T-helper 22 cell (primary cell): ENCODE measurements at places on chromosomes 2 and 18.

DNA sequence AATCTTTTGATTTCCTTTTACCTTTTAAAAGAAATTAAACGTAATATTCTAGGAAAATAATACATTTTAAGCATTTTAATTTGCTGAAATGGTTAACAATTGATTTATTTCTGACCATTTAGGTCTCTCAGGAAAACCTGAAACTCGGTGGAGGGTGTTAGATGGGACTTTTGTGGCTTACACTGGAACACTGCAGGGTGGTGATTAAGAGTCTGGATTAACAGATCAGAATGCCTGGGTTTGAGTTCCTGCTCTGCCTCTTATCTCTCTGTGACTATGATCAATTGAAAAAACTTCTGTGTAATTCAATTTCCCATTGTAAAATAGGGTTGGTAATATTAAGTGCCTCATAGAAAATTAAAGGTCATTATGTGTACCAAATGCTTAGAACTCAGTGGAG lies 168.7 kb downstream of the UBE2E3 start:
- DNase-seq = no peak

DNA sequence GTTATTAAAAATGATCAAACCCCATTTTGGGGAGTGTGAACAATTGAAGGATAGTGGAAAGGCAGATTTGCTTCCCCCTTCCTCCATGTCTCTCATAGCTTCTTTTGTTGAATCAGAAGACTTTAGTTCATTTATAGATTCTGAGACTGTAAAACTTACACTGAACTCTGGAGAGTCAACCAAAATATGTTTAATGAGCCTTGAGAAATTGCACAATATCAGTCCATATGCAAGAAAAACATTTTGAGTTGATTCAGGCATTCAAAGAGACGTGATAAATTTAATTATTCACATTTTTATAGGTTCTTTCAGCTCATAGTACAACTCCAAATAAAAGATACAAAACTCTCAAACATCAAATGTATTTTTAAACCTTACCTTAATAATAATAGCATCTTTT lies 354.4 kb upstream of the SPRED2 start:
- DNase-seq = no peak

DNA sequence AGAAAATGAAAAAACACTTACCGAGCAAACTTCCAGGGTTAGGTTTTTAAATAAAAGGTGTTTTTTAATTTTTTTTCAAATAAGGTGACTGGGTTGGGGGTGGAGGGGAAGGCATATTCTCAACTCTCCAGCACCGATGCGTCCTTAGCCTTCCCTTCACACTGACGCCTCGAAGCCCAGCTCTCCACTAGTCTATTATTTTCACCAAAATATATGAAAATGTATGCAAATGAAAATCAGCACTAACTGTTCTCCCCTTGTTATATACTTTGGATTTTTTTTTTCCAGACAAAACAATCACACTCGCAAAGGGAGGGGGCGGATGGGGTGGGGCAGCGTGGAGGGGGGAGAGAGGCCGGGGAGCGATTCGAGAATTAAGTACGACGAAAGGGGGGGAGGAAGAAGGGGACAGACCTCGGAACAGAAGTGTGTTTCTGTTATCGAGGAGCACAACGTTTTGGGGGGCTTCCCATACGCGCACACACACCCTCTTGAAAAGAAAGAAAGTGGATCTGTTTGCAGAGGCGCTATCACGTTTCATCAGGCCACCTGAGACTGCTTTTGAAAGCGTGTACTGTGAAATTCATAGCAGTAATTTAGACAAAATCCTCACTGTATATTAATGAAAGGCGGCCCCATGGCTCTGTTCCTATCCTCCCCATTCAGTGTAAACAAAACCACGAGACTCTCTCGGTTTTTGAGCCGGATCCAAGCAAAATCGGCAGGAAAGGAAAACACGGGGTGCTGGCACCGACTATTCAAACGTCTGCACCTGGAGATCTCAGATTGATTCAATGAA lies 2.4 kb upstream of the POU3F3 start:
- no peak for DNase-seq

DNA sequence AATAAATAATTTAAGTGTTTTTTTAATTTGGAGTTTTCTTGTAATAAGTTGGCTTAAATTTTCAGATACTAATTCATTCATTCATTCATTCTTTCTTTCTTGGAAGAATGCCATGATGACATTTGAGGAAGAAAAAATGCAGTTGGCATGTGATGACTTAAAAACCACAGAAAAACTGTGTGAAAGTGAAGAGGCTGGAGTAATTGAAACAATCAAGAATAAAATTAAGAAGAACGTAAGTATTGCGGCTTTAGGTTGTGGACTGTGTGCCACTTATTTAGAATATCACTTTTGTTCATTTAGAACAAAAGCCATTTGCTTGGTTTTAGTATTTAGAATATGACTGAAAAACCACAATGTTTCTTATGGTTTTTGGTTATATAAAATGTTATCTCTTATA lies 51.4 kb downstream of the TTC39C start:
- no peak for DNase-seq

- no peak for DNase-seq
These were observed 108.9 kb upstream of the ITGA4 start for GRCh38 chr2:181348107-181348837.

DNA sequence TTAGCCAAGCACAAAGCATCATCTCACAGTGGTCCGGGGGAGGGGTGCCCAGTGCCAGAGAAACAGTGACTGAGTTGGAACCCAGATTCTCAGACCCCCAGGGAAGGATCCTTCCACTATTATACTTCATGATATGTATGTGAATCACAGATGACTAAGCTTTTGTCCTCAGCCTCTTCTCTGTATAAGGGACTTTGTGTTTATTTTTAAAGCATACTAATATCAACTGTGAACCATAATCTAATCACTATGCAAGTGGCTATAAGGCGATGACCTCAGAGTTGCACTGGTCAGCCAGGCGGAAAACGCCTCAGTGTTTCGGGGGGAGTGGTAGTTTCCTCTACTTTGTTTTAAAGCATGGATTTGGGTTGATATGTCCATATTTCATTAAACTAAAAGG lies 160.4 kb upstream of the TMEM200C start:
- DNase-seq = no peak

DNA sequence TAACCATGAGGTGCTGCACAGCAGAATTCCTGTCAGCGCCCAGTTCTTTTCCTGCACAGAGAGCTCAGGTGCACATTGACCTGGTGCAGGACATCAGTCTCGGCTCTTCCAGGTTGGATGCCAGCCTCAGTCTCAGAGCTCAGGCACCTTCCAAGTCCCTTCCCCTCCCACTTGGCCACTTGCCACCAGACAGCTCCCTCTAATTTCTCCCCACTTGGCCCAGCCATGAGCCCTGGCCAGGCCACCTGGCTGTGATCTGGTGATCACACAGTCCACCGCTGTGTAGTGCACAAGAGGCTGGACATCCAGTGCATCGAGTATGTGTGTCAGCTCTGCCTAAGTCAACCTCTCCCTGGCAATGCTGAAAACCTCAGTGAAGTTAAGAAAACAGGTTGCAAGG lies 336.6 kb upstream of the MYT1L start:
- no peak for DNase-seq

DNA sequence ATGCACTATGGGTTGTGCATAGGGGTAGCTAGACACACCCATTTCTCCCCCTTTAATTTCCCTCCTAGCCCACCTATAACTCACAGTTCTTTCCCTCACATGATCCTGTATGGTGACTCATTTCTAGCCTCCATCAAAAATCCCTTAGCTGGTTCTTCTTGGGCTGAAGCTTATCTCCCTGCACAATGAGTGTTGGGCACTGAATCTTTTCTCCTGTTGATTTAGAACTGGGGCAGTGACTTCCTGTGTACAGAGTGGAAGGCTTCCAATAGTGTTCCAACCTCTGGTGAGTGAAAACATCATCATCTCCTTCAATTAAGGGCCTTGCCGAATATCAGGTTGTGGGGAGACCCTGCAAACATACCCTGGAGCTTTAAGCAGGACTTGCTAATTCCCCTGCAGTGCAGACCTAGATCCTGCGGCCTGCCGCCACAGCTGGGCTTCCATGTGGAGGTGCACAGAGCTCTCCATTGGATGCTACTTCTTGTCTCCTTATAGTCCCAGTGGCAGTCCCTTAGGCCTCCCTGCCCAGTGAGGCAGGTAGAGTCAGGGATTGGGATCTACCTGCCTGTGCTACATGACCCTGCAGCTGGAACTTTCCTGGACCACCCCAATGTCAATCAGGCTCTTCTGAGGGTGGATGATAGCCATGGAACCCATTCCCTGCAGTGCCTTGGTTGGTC lies 121.8 kb downstream of the PLB1 start:
- DNase-seq = no peak

- DNase-seq = no peak
These were observed 40.1 kb upstream of the GALR1 start for GRCh38 chr18:77209587-77209986.

DNA sequence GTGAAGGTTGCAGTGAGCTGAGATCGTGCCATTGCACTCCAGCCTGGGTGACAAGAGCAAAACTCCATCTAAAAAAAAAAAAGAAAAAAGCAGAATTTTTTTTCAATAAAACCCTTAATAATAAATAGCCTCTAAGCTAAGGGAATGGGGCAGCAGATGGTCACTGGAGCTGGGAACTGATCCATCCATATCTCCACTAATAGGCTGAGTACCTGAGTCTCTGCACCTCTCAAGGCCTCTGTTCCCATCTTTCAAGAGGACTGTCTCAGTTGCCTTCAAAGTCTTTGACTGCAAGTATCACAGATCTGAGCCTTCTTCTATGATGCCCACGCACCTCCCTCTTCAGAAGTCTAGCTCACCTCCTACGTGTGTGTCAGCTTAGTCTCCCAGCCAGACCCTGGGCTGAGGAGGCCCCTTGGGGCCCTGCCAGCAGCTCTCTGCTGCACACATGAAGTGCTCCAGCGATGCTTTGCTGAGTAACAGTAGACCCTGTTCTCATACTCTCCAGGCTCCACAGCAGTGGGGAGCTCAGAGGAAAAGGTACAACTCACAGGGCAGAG lies 32.9 kb downstream of the ST8SIA5 start:
- DNase-seq = no peak

- no peak for DNase-seq
These were observed 125.4 kb downstream of the DCC start for GRCh38 chr18:52465391-52465790.

DNA sequence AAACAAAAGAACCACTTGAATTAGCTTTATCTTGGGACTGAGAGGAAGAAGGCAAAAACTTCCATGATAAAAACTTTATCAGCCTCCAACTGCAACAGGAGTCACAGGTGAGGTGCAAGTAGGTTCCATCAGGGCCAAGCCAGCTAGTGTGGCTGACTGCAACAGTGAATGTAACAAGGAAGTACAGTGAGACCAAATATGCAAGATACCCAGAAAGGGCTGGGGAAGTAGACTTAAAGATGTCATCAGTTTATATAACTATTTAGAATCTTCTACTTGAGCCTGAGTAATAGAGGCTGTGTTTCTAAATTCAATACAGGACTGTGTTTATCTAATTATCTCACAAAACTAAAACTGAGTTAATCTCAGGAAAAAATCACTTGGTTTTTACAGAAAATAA lies 14.8 kb downstream of the PLEKHM3 start:
- no peak for DNase-seq

DNA sequence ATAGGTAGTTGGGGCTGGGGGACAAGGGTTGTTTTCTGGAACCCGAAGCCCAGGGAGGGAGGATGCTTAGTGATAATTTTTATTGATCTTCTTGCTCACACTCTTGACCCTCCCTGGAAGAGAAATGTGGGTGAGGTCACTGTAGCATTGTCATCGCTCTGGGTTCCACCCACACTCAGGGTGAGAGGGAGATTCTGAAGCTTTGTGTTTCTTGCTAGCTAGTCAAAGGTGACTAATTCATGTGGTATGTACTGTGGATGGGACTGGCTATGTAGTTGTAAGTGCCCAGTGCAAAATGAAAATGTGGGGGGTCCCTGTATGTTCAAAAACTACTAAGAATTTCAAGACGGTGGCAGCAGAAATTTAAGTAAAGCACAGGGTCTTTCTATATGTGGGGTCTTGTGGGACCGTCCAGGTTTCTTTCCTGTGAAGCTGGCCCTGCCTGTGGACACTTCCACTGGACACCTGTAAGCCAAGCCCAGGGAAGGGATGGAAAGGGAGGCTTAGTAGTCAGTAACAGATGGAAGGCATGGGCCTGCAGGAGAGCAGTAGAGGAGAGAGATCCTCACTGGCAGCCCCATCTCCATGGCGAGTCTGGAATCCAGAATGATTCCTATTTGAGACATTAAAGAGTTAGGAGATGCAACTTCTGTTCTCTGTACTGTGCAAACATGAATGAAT lies 35.0 kb downstream of the TSN start:
- no peak for DNase-seq

DNA sequence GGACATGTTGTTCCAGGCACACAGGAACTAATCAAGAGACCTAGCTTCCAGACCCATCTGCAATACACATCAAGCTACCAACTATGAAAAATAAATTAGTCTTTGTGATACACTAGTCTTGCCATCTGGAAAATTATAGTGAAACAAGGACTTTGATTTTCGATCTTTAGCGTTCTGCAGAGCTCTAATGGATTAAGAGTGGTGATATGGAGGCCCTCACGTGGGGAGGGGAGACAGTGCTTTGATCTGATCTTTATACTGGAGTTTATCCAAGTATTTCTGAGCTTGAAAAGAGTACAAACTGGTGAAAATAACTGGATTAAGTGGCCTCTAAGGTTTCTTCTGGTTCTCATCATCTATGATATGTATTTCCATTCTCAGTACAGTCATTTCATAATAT lies 273.4 kb upstream of the CDH7 start:
- no peak for DNase-seq

DNA sequence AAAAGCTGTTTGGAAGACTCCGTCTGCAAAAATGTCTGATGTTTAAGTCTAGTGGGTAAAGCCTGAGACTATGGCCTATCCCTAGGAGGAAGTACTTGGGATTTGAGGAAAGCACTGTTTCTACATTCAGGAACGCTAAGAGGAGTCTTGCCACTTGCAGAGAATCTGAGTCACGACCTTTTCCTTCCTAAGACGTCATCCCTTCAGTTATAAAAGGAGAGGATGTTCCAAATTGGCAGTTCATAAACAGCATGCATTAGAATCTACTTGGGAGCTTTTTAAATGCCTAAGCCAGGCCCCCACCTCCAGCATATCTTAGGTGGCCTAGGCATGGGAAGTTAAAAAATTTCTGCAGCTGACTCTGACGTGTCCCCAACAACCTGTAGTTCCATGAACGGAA lies 125.9 kb downstream of the TTC32 start:
- DNase-seq = no peak

GRCh38 chr2:20930928-20931327 lies 108.0 kb upstream of the LDAH start:
- DNase-seq = no peak

DNA sequence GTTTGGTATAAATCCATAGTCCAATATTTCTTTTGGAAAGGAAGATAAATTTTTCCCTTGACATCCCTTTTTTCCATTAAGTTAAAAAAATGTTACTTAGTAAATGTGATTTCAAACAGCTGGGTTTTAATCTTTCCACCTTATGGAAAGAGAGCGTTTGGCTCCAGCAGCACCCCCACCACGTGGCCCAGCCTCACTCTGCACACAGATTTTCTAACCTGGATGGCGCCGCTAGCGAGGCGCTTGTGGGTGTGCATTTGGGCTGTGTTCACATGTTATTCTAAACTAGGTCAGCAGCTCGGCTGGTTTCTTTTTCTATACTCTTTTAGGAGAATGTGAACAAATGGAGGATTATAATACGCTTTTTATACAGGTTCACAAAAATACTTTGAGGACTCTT lies 218.0 kb downstream of the LDLRAD4 start:
- DNase-seq = peak; percentile 20

GRCh38 chr2:70995426-70995729 lies 705 bp upstream of the TEX261 start:
- DNase-seq = peak; percentile 42

- no peak for DNase-seq
These were observed 47.8 kb downstream of the PSMD14 start for GRCh38 chr2:161355983-161356382.

GRCh38 chr2:203913947-203914346 lies 22.6 kb upstream of the ICOS start:
- no peak for DNase-seq
